ENCODE measurements at places on chromosomes 3 and 15. TPM values are rescaled to one million over a fixed set of nuclear protein-coding genes. Genes with fewer than 3 reads are reported as not detected.

DNA sequence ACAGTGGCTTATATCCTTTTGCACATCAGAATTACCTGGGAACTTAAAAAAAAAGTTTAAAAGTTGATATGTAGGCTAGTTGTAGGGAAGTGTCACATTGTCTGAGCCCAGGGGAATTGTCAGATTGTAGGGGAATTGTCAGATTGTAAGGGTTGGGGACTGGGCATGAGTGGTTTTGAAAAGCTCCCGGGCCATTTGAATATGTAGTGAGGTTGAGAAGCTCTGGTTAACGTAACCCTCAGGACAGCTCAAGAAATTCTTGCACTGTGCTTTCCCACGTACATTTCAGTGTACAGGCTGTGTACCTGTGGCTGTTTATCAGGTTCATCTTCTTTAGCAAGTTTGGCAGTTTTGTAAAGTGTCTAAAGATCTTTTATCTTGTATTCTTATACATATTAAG is 107.0 kb downstream of the FNDC3B start:
- DNase-seq: no peak

DNA sequence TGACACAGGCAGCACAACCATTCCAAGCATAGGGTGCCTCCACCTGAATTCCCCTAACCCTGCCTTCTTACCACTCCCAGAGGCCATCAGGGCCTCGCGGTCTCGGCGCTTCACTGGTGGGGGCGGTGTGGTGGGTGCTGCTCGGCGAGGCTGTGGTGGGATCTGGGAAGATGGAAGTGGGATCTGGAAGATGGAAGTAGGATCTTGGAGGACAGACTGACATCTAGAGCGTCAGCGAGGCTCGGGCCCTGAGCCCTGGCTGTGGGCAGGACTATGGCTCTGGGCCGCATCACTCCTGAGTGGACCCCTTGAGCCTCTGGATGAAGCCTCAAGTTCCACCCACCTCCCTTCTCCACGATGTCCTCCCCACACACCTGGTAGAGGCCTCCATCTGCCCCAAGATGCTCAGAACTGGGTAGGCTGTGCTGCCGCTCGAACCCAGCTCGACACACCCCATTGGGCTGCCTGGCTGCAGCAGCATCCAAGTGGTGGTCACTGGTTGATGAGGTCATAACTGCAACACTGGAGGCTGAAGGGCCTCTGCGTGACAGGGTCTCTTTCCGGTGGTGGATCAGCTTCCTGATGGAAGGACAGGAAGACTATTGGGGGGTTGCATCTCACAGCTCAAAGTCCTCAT is 3.6 kb downstream of the NCKIPSD start:
- DNase-seq: no peak

The GREM1 gene
- total RNA-seq: not detected

DNA sequence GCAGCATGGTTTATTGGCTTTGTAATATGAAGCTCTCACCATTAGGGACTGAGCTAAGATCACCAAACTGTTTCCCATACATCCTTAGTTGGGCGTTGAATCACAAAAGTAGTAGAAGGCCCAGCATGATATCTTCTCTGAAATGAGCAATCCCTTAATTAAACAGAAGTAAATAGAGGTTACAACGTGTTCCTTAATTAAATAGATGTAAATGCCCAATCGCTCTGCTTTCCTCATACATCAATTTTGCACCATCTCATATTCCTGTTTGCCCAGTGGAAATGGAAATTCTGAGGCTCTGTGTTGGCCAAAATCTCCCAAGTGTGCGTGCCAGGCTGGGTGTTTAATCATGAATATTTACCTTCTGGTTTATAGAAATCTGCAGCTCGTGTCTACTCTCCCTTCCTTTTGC is 107.4 kb upstream of the FOXB1 start:
- DNase-seq: no peak

GRCh38 chr3:173993299-173993698 is 595.8 kb downstream of the NLGN1 start:
- DNase-seq: no peak

- no peak for DNase-seq
Observed at GRCh38 chr3:175335229-175335628, 476.1 kb downstream of the NAALADL2 start.

The ZDHHC19 gene
- not detected for total RNA-seq

- DNase-seq: no peak
Observed at GRCh38 chr3:170367797-170368196, 10.3 kb downstream of the SKIL start.

- no peak for DNase-seq
Observed at GRCh38 chr15:28888900-28889299, 3.1 kb downstream of the APBA2 start.

GRCh38 chr3:124903896-124904834 is 17.0 kb upstream of the ITGB5 start:
- no peak for DNase-seq

- no peak for DNase-seq
Observed at GRCh38 chr3:31294430-31295149, 238.1 kb upstream of the STT3B start.

The GADL1 gene
- total RNA-seq: not detected

DNA sequence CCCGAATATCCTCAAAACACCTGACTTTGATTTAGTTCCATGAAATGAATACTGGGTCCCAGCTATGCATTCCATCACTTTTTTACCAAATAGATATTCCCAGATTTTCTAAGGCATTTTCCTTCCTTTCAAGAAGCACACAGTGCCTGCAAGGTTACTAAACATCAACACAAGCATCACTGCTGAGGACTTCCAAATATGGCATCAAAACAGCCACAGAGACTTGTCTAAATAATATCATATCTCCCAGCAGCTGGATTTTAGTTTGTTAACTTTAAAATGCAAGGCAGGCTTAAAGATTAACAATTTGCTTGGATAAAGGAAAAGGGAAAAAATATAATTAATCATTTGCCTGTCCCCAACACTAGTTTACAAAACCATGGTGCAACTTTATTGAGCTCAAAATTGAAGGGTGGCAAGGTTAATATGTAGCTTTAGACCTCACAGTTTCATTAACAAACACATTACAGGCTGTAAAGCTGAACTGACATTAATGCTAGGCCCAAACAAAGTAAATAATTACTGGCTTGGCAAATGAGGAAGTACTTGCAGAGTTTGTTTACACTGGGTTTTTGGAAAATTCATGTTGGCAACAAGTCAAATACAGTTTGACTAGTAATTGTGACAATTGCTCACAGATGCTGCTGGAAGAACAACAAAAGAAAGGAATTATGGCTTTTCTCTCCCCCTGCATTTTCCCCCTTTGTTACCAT is 401.7 kb upstream of the CDIN1 start:
- no peak for DNase-seq

The NIT2 gene
- 64.2 TPM for total RNA-seq

- DNase-seq: no peak
Observed at GRCh38 chr3:39433642-39434041, 27.1 kb downstream of the RPSA start.

DNA sequence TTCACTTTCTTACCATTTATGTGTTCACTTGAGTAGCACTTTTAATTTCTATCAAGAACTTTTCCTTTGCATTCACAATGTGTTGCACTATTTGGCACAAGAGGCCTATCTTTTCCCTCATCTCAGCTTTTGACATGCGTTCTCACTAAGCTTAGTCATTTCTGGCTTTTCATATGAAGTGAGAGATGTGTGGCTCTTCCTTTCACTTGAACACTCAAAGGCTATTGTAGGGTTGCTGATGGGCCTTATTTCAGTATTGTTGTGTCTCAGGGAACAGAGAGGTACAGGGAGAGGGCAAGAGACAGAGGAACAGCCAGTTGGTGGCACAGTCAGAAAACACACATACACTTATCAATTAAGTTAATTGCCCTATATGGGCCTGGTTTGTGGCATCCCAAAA is 127.4 kb upstream of the MLF1 start:
- no peak for DNase-seq

GRCh38 chr15:74399100-74399499 is 31.7 kb upstream of the CYP11A1 start:
- no peak for DNase-seq

DNA sequence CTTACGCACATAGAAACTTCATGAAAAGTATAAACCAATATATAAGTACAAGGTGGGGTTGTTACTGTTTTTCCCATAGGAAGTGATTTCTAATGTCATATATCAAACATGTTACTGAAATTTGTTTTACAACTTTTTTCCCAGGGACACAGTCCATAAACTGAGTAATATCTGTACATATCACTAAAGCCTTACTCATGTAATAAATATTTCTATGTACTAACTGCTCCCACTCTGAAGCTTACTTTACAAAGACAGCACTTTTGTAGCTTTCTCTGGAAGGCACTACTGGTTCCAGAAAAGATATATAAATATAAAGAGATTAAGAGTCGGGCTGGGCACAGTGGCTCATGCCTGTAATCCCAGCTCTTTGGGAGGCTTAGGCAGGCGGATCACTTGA is 91.7 kb downstream of the MYO5A start:
- DNase-seq: no peak

GRCh38 chr3:171230865-171231264 is 204.3 kb upstream of the SLC2A2 start:
- DNase-seq: no peak

DNA sequence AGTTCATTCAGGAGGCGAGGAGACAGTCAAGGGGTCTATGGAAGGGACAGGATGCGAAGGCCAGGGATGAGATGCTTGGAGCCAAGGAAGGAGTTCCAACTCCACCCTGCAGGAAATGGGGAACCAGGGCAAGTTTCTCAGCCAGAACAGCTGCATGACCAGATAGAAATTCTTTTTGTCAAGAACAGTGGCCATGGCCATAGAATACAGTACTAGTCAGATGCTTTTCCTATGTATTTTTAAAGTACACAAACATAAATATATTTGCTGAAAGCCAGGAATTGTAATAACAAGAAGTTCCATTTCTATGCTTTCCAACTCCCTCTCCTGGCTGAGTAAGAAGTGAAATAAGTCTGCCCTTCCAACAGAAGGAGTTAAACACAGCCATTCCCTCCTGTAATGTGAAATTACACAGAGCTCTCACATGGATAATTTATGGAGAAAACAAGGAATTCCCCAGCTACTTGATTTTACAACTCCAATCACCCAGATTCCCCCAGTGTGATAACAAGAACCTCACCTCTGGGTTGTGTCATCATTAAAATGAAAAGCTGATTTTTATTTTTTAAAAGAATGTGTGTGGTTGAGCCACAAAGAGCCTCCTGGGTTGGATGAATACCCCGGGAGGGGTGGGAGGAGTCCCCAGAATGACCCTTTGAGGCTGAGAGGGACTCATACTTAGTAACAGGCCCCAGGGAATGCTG is 124.6 kb upstream of the ARHGEF3 start:
- no peak for DNase-seq
